ENCODE measurements at places on chromosomes 6 and 20.
A peak's percentile ranks its signal among the peaks of the same experiment; 100 is the strongest.

- peak; percentile 48 for DNase-seq
Measured at GRCh38 chr20:1509237-1509636, 18.0 kb upstream of the SIRPB2 start.

DNA sequence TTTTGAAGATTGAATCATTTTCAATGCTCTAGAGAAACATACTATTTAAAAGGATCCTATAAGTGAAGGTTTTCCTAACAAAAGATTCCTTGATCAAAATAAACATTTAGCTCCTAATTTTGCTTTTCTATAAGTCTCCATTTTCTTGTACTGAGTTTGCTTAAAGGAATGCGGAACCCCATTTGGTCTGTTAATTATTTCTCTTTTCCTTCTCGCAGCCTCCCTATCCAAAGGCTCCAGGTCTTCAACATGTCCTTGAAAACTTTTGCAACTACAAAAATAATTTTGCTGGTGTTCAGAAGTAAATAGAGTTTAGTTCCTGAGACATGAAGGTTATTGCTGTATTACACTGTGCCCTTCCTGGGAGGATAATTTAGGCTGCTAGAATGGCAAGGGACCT, 8.3 kb upstream of the NPEPL1 start:
- DNase-seq = no peak

DNA sequence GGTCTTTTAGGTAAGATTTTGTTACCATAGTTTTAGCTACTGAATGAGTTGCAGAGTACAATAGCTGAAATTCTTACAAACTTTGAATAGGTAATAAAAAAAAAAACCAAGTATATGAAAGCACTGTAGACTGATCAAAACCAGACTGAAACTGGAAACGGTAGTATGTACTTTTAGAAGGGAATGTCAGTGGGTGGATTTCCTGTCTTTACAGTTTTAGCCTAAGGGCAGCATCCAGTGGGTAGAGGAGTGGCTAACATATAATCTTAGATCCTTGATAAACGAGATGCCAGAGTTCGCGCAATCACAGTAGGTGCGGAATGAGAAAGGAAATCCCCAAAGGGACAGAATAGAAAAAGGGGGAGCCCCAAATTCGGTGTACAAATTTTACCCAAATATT, 385.9 kb upstream of the RUNX2 start:
- DNase-seq = no peak

- no peak for DNase-seq
Measured at GRCh38 chr20:20930500-20930899, 175.7 kb downstream of the LINC00237 start.

DNA sequence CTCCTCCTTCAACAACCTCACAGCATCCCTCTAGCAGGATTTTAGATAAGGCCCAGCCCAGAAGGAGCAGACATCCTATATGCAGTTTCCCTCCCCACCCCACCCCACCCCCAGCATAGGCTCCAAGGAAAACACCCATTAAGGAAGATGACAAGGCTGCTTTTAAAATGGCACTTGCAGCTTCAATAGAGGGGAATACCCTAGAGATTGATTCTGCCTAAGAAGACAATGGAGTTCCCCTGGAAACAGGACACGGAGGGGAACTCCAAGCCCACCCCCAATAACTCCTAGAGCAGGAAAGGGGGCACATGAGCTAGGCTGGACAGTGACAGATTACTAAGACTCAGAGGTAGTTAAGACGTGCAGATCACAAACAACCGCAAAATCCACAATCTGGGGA, 34.7 kb downstream of the CPNE5 start:
- DNase-seq = no peak

DNA sequence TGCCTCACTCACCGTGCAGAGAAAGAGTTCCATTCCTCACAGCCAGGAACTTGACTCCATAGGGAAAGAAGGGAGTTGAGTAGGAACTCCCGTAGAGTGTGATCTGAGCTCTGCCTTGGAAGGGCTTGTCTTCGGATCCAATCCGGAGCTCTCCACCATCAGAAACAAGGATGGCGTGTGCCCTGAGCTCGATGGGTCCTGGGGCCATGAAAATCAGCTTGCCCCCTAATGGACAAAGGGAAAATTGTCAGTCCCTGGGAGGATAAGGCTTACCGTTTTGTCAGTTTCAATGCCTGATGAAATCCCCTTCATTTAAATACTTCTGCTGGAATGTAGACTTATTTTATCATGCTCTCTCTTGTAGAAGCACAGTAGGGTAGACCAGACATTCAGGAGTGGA, 153.3 kb downstream of the PKHD1 start:
- no peak for DNase-seq

DNA sequence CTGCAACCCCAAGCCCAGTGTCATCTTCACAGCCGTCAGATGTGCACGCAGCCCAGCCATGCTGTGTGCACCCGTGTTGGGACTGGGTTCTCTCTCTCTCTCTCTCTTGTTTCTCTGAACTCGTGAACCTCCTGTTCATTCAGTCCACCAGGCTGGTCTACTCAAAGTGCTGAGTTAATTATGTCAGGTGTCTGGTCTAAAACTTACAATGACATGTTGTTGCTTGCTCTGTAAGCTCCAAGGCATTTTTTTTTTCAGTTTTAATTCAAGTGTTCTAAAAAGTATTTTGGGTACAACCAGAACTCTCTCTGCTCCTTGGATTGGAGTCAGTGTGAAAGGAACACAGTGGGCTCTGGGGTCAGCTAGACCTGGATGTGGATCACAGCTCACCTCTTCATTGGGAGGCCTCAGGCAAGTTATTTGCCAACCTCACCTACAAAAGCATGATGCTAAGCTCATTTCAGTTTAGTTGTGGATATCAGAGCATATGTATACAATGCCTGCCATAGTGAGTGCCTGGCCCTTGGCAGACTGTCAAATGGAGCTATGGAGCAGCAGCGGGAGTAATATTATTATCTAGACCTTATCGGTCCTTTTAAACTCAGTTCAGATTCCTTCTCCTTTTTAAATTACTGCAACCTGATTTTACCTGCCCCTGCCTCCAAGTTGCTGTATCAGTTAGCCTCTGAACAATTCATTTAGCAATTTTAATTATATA, 59.5 kb downstream of the PLEKHG1 start:
- DNase-seq = no peak

- no peak for DNase-seq
Measured at GRCh38 chr6:140427842-140428241, 1053.4 kb upstream of the CITED2 start.

DNA sequence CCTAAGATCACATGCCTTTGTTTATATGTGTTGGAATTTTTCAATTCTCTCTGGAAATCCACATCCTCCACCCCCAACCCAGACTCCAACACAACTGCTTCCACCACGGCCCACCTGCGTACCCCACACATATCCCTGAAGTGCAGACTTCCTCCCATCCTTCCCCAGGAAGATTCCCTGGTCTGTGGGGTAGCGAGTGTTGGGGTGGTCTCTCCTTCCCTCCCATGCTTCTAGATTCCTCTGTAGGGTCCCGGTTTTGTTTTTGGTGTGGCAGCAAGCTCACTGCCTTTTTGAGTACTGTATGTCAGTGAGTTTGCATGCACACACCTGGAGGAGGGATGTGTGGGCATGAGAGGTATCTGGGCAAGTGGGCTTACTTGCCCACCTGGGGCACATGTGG, 127.6 kb downstream of the MRPL14 start:
- no peak for DNase-seq

- no peak for DNase-seq
Measured at GRCh38 chr6:157054531-157054979, 268.8 kb downstream of the TMEM242 start.

DNA sequence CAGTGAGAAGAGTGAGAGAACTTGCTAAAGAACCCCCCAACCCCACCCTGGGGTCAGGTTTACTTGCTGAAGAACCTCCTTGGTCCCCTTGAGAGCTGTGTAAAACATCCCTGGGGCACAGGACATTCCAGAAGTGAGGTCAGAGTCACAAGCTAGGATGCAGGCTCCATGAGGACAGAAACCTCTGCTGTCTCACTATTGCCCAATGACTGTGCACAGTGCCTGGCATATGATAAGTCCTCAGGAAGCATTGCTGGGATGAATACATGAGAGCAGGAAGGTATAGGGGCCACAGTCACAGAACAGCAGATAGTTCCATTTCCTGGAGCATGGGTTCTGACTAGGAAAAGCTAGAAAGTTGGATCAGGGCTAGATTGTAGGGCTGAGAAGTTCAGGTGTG, 18.4 kb downstream of the NT5E start:
- DNase-seq = no peak

- no peak for DNase-seq
Measured at GRCh38 chr6:22656706-22657351, 87.5 kb downstream of the HDGFL1 start.

GRCh38 chr20:57287007-57287880, 20.8 kb upstream of the BMP7 start:
- DNase-seq = no peak

GRCh38 chr6:109183109-109183650, 87.9 kb downstream of the CEP57L1 start:
- DNase-seq = peak; percentile 47

Measured in hematopoietic multipotent progenitor cell treated with erythropoietin and hydrocortisone succinate and interleukin-3 and kit ligand, for 8 days (in vitro differentiated cells).